ENCODE measurements at places on chromosomes 3 and 15. TPM values are rescaled to one million over a fixed set of nuclear protein-coding genes. Genes with fewer than 3 reads are reported as not detected.
A peak's percentile ranks its signal among the peaks of the same experiment; 100 is the strongest.

The GABRR3 gene
- 0.03 TPM for polyA plus RNA-seq

The CHST2 gene
- 19.6 TPM for polyA plus RNA-seq

The EFCC1 gene
- polyA plus RNA-seq = 1.7 TPM

The PLOD2 gene
- polyA plus RNA-seq = 171 TPM

The SEMA7A gene
- polyA plus RNA-seq = 5.0 TPM

The GOLGA8O gene
- polyA plus RNA-seq = 0.18 TPM

The VGLL3 gene
- polyA plus RNA-seq = 5.0 TPM

The GYG1 gene
- polyA plus RNA-seq = 30.4 TPM

The PLIN1 gene
- polyA plus RNA-seq = 1.4 TPM

- no peak for DNase-seq
Observed at GRCh38 chr3:59249004-59249403, 199.2 kb upstream of the CFAP20DC start.

DNA sequence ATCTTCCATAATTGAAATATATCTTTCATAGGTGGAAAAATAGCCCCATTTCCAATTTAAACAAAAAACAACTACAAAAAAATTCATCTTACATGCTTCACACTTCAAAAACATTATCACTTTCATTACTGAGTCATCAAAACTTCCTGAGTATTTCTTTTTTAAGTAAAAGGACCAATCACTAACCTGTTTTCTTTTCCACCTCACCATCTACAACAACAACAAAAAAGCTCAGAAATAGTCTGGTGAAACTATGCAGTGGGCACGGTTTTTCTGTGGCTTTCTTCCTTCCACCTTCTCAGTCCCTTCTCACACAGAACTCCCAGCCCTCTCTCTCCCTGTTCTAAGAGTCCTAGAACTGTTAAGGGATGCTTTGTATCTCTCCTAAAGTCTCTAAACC, 20.3 kb upstream of the TNIK start:
- DNase-seq = no peak

GRCh38 chr3:69815970-69816369, 76.7 kb downstream of the MITF start:
- no peak for DNase-seq

DNA sequence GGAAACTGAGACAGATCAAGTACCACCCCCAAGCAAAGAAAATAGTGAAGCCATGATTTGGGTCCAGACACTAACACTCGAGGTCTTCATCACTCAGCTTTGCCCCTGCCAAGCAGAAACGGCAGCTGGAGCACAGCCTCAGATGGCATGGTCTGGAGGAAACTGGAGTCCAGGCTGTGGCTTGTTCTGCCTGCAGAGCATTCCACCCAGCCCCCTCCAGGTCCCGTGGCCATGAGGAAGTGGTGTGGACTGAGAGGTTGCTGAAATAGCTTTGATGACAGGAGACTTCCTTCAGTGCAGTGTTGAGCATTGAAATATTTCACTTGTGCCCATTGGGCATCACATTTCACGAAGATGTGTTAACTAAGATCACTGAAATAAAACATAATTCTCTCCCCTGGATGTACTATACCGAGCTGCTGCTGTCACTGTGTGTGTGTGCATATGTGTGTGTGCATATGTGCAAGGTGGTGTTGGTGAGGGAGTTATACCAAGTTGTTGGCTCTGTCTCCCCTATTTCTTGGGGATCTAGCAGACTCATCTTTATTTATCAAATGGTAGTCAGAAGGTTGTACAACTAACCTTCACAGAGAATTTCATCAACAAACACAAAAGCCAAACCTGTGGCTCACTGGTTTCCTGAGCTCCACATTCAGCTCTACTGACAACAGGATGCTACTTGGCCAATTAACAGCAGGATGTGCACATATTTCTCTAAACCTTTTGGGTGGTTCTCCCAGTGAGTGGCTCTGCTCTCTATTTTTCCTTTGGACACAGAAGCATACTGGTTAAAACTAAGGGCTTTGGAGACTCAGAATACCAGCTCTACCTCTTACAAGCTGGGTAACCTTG, 660.1 kb upstream of the CFAP20DC start:
- DNase-seq = no peak

DNA sequence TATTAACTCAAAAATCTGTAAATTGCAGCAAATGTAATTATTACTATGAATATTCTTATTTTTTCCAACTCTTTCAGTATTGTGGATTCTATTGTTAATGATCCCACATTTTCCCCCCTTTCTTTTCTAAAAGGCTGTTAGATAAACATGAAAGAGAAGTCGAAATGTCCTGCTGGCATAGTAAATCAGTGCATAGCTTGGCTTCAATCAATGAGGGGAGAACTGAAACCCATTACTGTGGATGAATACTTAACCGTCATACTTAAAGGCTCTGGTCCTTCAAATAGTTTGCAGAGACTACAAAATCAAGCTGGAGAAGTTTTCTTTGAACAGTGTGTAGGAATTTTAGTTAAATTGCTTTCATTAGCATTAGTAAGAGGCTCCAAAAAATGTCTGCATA, 667.9 kb downstream of the CADM2 start:
- no peak for DNase-seq

GRCh38 chr15:51172193-51172592, 77.5 kb upstream of the TNFAIP8L3 start:
- no peak for DNase-seq

GRCh38 chr15:28086175-28086703, 12.9 kb downstream of the OCA2 start:
- no peak for DNase-seq

DNA sequence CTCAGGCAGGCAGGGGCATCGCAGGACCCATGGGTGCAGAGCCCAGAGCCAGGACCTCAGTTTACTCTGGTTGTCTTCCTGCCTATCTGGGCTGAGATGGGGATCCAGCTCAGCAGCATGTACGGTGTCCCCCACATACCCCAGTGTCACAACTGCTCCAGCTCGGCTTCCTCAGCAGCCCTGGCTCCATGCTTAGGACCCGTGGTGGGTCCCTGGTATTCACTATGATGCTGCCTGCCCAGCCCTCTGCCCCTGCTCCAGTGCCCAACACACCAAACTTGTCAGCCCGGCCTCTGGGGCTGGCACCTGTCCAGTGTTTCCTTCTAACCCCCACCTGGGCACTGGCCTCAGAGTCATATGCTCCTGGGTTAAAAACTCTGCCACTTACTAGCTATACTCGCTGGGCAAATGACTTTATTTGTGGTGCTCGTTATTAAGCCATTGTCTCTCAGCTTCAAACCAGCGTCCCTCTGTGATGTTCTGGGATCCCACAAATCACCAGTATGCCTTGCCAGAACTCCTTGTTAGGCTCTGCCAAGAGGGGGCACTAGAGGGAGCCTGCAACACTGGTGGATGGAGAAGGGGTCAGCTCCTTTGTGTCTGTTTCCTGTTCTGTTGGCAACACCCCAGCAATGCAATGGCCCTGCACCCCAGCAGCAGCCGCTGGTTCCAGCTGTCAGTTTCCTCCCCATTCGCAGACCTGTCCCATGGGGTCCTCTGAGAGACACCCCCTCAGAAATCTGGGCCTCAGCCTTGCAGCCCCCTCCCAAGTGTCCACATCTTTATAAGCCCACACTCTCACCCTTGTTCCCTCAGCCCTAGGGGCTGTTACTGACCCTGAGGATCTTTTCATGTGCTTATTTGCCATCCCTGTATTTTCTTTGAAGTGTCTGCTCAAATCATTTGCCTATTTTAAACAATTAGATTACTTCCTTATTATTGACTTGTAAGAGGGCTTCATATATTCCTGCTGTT, 24.1 kb upstream of the MRPS22 start:
- DNase-seq = no peak

DNA sequence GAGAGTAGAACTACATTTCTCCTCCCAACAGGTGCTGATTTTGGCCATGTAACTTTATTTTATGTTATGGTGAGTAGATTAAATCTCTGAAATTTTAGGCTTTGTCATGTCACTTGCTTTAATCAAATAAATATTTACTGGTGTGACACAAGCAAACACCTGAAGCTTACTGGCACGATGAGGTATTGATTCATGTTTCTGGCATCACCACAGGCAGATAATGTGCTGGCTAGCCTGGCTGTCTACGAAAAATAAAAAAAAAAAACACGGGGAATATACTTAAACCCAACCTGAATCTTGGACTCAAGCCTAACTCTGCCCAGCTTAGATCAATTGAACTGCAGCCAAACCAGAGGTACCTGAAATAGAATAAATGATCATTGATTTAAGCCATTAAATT, 65.6 kb upstream of the CADM2 start:
- DNase-seq = no peak

DNA sequence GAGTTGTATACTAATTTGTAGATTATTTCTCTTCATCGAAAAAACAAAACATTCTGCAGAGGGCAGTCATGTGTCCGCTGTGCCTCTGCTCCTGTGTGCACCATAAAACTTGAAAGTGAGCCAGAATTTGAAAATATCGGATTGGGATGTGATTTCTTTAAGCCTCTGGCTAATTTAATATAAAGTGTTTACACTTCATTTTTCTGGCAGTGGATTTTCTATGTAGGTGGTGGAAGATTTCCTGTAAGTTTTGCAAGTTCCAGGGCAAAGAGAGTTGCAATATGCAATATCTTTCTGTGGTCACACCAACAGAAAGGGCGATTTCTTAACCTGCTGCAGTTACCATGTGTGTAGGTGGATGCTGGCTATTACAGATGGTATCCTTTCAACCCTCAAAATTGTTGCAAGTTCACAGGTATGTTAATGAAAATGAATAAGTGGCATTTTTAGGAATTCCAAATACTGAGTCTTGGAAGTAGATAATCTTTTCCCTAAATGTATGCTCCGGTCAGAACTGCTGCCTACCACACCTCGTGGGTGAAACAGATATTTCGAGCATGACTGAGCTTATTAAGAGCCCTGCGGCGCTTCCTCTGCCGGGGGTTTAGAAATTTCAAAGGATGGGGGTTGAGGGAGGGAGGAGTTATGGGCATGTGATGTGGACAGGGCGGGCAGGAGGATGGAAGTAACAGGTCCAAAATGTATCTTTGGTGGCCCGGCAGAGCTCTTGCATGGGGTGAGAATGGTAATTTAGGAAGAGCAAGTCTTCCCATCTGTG, 134.0 kb downstream of the PGPEP1L start:
- DNase-seq = no peak

GRCh38 chr3:53650424-53650823, 156.0 kb downstream of the CACNA1D start:
- no peak for DNase-seq

GRCh38 chr15:94070356-94071295, 160.7 kb upstream of the MCTP2 start:
- DNase-seq = peak; percentile 5

GRCh38 chr3:165754219-165755007, 82.8 kb downstream of the BCHE start:
- no peak for DNase-seq

GRCh38 chr3:187902041-187902471, 156.8 kb upstream of the BCL6 start:
- no peak for DNase-seq

GRCh38 chr3:24378313-24378712, 116.3 kb downstream of the THRB start:
- DNase-seq = no peak

GRCh38 chr3:102059145-102059943, 210.0 kb downstream of the NFKBIZ start:
- DNase-seq = no peak

GRCh38 chr3:132088291-132088690, 53.5 kb upstream of the CPNE4 start:
- DNase-seq = no peak

DNA sequence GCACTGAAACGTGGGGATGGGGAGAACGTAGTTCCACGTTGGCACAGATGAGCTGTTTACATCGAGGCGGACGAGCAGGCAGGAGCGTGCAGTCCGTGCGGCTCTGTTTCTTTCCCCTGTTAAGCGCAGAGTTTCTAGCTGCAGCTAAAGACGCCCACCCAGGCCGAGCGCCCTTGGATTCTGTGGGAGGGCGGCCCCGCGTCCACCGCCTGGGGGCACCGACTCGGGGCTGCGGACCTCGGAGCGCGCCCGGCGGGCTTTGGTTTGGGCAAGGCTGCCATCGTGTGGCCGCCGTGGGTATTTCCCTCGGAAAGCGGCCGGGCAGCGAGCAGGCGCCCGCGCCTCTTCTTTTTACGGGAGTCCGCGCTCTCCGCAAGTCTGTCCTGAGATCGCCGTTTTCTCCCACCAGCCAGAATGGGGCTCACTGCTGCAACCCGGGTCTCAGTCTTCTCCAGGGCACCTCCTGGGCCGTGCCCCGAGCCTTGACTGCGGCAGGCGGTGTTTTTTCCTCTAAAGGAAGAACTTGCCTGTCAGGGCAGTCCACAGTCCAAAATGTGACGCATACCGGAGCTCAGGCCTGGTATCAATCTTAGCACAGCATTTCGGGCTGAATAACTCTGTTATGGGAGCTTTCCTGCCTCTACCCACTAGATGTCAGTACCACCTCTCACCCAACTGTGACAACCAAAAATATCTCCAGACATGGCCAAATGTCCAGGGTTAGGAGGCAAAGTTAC, 219.9 kb upstream of the IGF1R start:
- peak; percentile 67 for DNase-seq

- no peak for DNase-seq
Observed at GRCh38 chr3:194383276-194383940, 13.9 kb upstream of the LRRC15 start.

DNA sequence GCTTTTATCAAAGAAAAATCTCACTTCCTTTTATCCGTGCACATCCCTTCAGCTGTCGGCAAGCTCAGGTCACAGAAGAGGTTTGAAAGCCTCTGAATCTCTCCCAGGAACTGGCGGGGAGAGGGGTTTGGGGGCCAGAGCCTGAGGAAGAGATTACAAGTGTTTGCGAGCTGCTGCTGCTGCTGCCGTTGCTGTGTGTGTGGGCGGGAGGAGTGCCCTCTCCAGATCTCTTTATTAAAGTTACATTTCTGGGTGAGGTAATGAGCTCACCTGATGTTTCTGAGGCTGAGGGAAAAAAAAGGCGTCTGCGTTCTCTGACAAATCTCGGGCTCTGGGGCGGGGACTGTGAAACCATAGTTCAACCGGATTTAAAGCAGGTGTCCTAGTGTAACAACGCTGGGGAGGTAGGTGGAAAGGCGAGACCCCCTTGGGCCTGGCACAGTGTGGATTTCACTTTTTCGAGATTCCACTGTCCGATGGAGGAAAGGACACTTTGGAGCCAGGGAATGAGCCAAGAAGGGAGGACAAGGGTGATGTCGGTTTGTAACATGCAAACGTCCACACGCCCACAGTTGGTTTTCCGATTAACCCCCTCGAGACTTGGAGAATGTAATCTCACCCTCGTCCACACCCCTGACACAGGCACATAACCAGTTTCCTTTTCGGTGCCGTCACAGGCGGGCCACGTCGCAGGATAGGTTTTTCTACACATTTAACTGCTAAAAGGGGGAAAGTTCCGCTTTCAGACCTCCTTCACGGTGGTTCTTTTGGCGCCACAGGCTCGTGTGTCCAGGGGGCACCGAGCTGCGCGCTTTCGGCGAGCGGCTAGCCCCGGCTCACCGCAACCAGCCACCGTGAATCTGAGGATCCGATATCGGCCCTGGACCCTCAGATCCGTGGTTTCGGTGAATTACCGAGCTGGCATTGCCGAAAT, 2.1 kb downstream of the ALCAM start:
- peak; percentile 57 for DNase-seq

GRCh38 chr3:8734137-8734878, 706 bp downstream of the CAV3 start:
- no peak for DNase-seq

- no peak for DNase-seq
Observed at GRCh38 chr15:36066757-36067156, 512.7 kb upstream of the CDIN1 start.

GRCh38 chr3:151178208-151178845, 24.7 kb downstream of the GPR171 start:
- no peak for DNase-seq
